Tibial nerve (tissue), 4 donors: ENCODE measurements at places on chromosomes 4 and X. TPM values are rescaled to one million over a fixed set of nuclear protein-coding genes. Genes with fewer than 3 reads are reported as not detected.

GRCh38 chr4:10024303-10024702 lies 3.0 kb upstream of the SLC2A9 start:
- H3K27me3 ChIP-seq = no peaks in the 10 kb centered on the region
- H3K27ac ChIP-seq = peak overlapping the region; percentile 52
- H3K4me1 ChIP-seq = no peaks in the 10 kb centered on the region
- no peaks in the 10 kb centered on the region for H3K36me3 ChIP-seq
- H3K4me3 ChIP-seq = no peak overlapping the region

Gene CD38
- 3.0 TPM for total RNA-seq

- peak overlapping the region; percentile 99 for H3K27ac ChIP-seq
- no peak for DNase-seq
- no peaks in the 10 kb centered on the region for H3K27me3 ChIP-seq
- peaks cover 7% of the 10 kb centered on the region for H3K4me1 ChIP-seq
- H3K36me3 ChIP-seq = no peaks in the 10 kb centered on the region
Observed at GRCh38 chrX:41087201-41087600, 2.0 kb downstream of the USP9X start.

Gene RBM46
- total RNA-seq = not detected

DNA sequence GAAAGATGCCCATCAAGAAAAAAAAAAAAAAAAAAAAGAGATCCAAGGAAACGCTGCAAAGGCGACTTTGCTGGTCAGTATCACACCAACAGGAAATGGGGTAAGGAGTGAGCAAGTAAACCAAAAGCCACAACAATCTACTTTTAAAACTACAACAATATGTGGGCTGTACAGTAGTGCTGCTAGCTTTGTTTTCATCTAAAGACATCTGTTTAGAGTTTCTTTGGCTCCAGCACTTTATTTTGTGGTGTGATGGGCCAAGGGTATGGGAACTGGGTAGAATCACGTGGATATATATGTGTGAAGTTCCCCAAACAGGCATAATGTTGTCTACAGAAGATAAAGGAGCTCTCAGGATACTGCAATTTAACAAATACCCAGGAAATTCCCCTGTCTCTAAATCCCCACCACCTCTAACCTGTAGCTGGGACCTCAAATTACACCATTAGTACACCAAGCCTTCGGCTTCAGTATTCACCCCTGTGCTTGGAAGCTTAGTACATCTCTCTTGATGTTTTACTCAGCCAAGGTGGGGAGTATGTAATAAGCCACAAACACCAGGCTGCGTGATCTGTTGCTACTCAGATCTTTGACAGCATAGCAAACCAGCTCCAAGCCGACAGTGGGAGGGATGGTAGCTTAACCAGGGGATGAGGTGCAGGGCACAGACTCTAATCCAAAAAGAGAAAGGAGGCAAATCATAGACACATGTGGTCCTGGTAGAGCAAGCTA lies 207.9 kb downstream of the HS6ST2 start:
- peaks cover 13% of the 10 kb centered on the region for H3K27me3 ChIP-seq
- no peak overlapping the region for H3K4me3 ChIP-seq
- DNase-seq = no peak
- no peaks in the 10 kb centered on the region for H3K36me3 ChIP-seq

DNA sequence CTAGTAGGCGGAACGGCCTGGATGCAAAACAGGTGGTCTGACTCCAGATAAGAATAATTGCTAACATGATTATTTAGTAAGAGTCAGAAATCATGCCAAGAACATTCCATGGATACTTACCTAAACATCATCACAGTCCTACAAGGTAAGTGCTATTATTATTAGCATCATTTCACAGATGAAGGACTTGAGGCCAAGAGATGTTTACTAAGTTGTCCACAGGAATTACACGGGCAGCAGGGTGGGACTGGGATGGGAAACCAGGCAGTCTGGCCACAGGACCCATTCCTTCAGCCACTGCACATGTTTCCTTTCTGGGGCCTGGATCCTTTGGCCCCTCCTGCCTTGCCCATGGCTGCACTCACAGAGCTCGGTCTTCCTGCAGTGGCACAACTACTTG lies 48.3 kb downstream of the ANAPC4 start:
- no peaks in the 10 kb centered on the region for H3K36me3 ChIP-seq
- DNase-seq = no peak
- no peak overlapping the region for H3K27ac ChIP-seq

GRCh38 chr4:25884031-25884782 lies 21.4 kb upstream of the SEL1L3 start:
- no peaks in the 10 kb centered on the region for H3K27me3 ChIP-seq
- DNase-seq = no peak
- H3K4me3 ChIP-seq = no peak overlapping the region
- H3K27ac ChIP-seq = no peak overlapping the region

DNA sequence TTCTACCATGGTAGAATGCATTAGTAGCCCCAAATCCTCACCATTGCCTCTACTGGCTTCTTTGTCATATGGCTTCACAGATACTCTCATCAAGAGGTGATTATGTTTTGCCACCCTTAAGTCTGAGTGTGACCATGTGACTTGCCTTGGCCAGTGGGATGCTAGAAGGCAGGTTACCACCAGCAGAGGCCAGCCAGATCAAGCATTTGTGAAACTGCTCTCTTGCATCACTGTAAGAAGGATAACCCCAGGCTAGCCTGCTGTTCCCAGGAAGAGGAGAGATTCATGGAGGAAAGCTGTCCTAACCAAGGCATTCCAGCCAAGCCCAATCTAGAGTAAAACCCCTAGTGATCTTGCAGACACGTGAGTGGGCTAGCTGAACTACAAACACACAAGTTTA lies 46.8 kb downstream of the USP46 start:
- H3K27me3 ChIP-seq = no peaks in the 10 kb centered on the region
- H3K36me3 ChIP-seq = no peaks in the 10 kb centered on the region
- H3K27ac ChIP-seq = no peak overlapping the region
- no peak for DNase-seq
- H3K4me1 ChIP-seq = peaks cover 2% of the 10 kb centered on the region

Gene PHEX
- total RNA-seq = under 0.01 TPM

- DNase-seq = no peak
- no peaks in the 10 kb centered on the region for H3K36me3 ChIP-seq
- H3K27me3 ChIP-seq = no peaks in the 10 kb centered on the region
- H3K4me1 ChIP-seq = no peaks in the 10 kb centered on the region
- H3K27ac ChIP-seq = no peak overlapping the region
Observed at GRCh38 chr4:108703370-108703769, 53.0 kb downstream of the OSTC start.

GRCh38 chr4:48173056-48173991 lies 39.3 kb upstream of the TXK start:
- H3K27ac ChIP-seq = no peak overlapping the region
- H3K4me3 ChIP-seq = no peak overlapping the region
- no peaks in the 10 kb centered on the region for H3K27me3 ChIP-seq
- H3K4me1 ChIP-seq = peaks cover 3% of the 10 kb centered on the region
- no peaks in the 10 kb centered on the region for H3K36me3 ChIP-seq

GRCh38 chr4:163550869-163551267 lies 56.4 kb downstream of the TMA16 start:
- H3K4me1 ChIP-seq = peaks cover 6% of the 10 kb centered on the region
- no peaks in the 10 kb centered on the region for H3K27me3 ChIP-seq
- no peaks in the 10 kb centered on the region for H3K36me3 ChIP-seq

Gene RAB41
- not detected for total RNA-seq

Gene CT45A9
- total RNA-seq = not detected

Gene SOX3
- not detected for total RNA-seq

DNA sequence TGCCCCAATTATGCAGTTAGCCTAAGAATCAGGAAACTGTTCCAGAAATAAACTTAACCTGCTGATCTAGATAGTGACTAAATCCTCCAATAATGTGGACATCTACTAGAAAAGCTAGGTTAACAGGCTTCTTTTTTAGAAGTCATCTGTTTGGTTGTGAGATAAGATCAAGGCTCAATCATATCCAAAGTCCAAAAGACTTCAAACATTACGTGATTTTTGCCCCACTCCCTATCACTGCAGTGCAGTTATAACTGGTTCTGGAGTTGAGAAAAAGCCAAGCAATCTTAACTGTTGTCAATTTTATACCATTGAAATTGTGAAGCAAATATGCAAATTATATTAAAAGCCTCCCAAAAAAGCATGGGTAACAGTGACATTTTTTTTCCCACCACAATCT lies 781.4 kb downstream of the KLHL13 start:
- no peak for DNase-seq
- H3K36me3 ChIP-seq = no peaks in the 10 kb centered on the region
- no peaks in the 10 kb centered on the region for H3K4me1 ChIP-seq

DNA sequence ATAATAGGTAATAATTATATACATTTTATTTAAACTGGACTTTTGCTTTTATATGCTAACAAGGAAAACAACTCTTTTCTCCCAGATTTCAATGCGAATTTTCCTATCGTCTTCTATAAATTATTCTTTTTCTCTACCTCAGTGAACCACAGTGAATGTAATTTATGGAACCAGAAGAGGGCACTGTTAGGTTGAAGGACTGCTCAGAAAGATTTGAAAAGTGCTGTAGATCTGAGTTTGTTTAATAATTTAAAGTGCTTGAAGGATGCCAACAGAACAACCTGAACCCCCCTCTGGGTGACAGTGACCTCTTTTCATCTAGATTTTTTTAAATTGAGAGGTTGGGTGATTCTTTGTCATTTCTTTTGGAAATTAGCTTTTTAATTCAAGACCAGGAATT lies 54.9 kb downstream of the PHOX2B start:
- no peaks in the 10 kb centered on the region for H3K27me3 ChIP-seq
- H3K4me1 ChIP-seq = no peaks in the 10 kb centered on the region
- no peak overlapping the region for H3K27ac ChIP-seq
- H3K36me3 ChIP-seq = no peaks in the 10 kb centered on the region

Gene USP27X
- total RNA-seq = 1.3 TPM

DNA sequence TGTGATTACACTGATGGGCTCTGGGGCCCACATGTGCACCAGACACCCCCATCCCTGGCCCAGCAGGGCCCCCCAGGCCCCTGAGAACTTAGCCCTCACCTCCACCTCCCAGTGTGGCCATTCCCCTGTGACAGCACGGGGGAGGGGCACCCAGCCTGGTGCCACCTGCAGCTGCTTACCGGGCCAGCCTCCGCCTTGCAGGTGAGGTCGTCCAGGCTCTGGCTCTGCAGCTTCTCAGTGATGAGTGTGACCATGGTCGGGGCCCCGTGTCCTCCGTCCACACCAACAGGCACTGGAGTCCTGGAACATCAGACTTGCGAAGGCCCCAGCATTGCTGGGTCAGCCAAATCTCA lies 15.6 kb downstream of the FAM53A start:
- no peak overlapping the region for H3K4me3 ChIP-seq
- no peak overlapping the region for H3K27ac ChIP-seq
- DNase-seq = no peak
- no peaks in the 10 kb centered on the region for H3K4me1 ChIP-seq

Gene ZNF157
- 1.3 TPM for total RNA-seq

- no peak overlapping the region for H3K4me3 ChIP-seq
- no peak overlapping the region for H3K27ac ChIP-seq
- H3K36me3 ChIP-seq = no peaks in the 10 kb centered on the region
- peaks cover 4% of the 10 kb centered on the region for H3K4me1 ChIP-seq
Observed at GRCh38 chr4:74441744-74442143, 3.2 kb upstream of the AREG start.

Gene MXRA5
- 0.60 TPM for total RNA-seq

DNA sequence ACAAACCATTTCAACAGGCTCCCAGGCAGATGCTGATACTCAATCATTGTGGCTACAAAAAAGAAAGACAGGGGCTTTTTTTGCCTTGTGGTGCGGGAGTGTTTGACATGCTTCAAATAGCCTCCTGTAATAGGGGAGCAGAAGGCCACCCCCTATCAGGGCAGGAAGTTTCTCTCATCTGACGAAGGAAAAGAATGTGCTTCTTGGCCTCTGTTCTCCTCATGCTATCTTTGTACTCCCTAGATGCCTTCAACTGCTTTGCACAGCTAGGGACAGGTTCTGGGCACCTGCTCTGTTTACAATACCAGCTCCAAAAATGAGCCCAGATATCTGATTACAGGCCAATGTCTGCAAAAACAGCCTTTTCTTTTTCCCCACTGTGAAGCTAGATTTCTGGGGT lies 391.1 kb downstream of the STIM2 start:
- no peaks in the 10 kb centered on the region for H3K36me3 ChIP-seq
- no peak for DNase-seq
- no peaks in the 10 kb centered on the region for H3K27me3 ChIP-seq
- H3K4me3 ChIP-seq = no peak overlapping the region
- no peak overlapping the region for H3K27ac ChIP-seq

Gene MAGEC1
- not detected for total RNA-seq

- no peak overlapping the region for H3K27ac ChIP-seq
- no peak overlapping the region for H3K4me3 ChIP-seq
- DNase-seq = no peak
- no peaks in the 10 kb centered on the region for H3K27me3 ChIP-seq
Observed at GRCh38 chrX:46251755-46252154, 293.5 kb downstream of the ZNF674 start.

Gene CENPVL2
- not detected for total RNA-seq

DNA sequence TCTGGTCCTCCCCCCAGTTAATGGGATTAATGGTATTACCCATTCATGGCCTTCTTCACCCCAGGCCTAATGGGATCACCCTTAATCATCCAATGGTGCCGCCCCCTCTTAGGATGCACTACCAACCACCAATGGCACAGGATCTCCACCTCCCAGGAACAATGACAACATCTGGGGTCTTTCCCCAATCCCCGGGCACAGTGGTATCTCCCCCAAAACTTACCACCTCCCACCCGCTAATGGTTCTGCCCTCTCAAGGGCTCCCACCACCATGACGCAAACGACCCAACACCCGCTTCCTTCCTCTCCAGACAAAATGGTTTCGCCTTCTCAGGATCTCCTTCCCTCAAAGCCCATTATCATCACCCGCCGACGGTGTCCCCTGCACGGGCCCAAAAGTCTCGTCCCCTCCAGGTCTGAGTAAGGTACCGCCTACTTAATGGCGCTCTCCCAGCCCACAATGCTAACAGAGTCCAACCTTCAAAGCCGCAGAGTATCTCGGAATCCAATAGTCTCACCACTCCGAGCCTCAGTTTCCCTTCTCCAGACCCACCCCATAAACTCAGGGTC lies 458 bp downstream of the GRIPAP1 start:
- H3K27ac ChIP-seq = peak overlapping the region; percentile 79
- no peaks in the 10 kb centered on the region for H3K36me3 ChIP-seq
- H3K4me3 ChIP-seq = peak overlapping the region; percentile 39

Gene GPRASP1
- 21.2 TPM for total RNA-seq

Gene PRKG2
- total RNA-seq = 3.7 TPM
